ENCODE measurements at places on chromosomes 3 and 15. TPM values are rescaled to one million over a fixed set of nuclear protein-coding genes. Genes with fewer than 3 reads are reported as not detected.
A peak's percentile ranks its signal among the peaks of the same experiment; 100 is the strongest.

DNA sequence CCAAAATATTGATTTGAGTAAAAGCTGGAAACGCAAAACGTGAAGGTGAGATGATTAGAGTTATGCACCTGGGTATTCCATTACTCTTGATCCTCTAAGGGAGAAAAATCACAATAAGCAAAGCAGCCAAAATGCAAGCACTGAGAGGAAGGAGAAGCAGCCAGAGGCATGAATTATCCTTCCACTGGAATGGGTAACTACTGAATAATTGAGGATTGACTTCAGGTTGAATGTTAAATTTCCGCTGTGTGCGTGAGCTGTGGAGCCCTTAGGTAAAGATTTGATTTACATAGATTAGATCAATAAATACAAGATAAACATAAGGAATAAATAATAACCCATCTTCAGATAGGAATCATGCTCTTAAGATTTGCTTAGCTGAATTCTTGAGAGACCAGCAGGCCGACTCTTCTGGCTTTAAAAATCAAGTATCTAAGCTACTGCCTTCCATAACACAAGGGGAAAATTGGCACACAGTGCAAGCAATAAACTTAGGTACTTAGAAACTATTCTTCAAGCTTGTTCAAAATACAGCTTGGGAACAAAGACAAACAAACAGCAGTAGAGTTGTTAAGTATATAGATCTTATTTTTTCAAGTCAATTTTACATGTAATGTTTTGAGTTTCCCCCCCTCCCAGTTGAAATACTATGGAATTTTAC, 1459.5 kb downstream of the ZPLD1 start:
- H3K27ac ChIP-seq: no peak overlapping the region
- H3K27me3 ChIP-seq: no peaks in the 10 kb centered on the region
- H3K4me1 ChIP-seq: no peaks in the 10 kb centered on the region
- H3K4me3 ChIP-seq: no peak overlapping the region
- H3K36me3 ChIP-seq: no peaks in the 10 kb centered on the region
- no peak for DNase-seq

DNA sequence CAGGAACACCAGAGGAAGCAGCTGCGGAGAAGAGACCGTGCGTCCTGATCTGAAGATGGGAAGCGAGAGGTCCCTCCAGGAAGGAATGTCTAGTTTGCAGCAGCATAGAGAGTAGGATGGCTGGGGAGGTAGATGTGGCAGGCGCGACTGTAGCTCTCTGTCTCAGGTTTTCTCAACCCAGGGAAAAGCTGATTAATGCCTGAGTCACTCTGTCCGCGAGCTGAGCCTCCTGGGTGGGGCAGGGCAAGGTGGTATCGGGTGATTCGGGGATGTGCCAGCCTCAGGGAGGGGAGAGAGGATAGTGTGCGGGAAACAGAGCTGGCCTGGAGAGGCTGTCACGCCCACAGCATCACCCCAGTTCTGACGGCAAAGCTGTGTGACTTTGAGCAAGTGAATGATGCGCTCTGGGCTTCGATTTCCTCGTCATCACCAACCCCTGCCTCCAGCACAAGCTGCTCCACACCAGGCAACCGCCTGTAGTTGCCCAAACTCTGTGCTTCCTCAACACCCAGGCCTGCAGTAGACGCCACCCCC, 28.4 kb downstream of the CPN2 start:
- no peaks in the 10 kb centered on the region for H3K27me3 ChIP-seq
- H3K4me3 ChIP-seq: no peak overlapping the region
- no peaks in the 10 kb centered on the region for H3K4me1 ChIP-seq

DNA sequence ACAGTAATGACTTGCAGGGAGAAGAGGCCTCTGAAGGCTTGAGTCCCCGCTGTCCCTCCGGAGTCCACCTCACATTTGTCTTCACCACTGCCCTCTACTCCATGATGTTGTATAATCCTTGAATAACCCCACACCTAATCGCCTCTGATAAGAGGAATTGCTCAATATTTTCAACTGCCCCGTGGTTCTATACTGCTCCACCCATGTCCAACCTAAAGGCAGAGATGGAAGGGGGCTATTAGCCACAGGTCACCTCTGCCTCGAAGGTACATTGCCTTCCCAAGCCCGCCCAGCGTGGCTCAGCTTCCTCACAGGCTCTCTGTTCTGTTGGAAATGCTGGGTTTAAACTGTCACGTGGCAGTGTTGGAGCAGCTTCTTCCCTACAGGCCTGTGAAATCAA, 12.4 kb downstream of the TLR9 start:
- H3K4me3 ChIP-seq: no peak overlapping the region
- peaks cover 28% of the 10 kb centered on the region for H3K4me1 ChIP-seq
- no peaks in the 10 kb centered on the region for H3K27me3 ChIP-seq
- H3K27ac ChIP-seq: no peak overlapping the region
- peaks cover 78% of the 10 kb centered on the region for H3K36me3 ChIP-seq

DNA sequence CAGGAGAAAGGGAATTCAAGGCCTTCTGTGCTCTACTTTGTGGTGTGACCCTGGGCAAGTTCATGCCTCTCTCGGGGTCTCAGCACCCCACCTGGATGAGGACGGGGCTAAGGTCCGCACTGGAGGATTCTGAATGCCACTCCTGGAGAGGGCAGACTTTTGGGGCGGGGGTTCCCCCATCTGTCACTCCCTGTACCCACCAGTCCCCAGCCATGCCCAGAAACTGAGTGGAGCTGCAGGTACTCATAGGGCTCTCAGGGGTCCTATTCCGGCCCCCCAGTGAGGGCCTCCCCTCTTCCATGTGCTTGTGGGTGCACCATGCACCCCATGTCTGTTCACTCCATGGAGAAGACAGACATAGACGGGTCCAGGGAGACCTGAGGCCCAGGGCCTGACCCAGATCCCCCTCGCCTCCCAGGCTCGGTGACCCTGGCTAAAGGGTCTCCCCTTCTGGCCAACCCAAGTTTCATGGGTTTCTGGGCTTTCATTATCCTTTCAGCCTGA, 26.0 kb downstream of the ACSBG1 start:
- H3K4me3 ChIP-seq: no peak overlapping the region
- H3K4me1 ChIP-seq: no peaks in the 10 kb centered on the region

Gene TAGLN3
- not detected for total RNA-seq

- H3K27me3 ChIP-seq: no peaks in the 10 kb centered on the region
- H3K4me3 ChIP-seq: no peak overlapping the region
Measured at GRCh38 chr3:39287216-39288164, 7.7 kb upstream of the CX3CR1 start.

DNA sequence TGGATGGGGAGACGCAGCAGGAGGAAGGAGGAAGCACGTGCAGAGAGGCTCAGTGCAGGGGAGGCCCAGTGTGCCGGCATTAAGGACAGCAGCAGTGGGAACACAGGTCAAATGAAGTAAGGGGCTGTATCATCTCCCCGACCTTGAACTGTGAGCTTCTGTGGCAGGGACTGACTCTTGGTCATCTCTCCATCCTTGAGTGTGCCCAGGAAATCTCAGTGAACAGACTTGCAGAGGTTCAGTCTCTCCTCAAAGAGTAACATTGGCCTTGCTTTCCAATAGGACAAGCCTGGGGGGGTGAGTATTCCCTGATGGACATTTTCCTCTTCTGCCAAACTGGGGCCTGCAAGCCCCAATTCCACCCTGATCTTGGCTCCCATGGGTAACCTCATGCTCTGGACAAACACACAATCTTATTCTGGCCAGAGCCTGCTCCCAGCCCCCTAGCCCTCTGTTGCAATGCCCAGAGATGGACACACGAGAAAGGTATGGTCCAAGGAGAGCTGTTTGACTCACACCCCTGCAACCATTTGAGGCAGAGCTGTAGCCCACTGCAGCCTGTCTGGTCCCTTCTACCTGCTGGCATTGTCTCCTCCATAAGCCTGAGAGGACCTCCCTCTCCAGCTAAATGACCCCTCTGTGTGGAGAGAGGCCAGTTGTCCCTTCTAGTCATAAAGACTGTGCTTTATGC, 50.9 kb downstream of the TLE3 start:
- no peak overlapping the region for H3K27ac ChIP-seq
- H3K27me3 ChIP-seq: no peaks in the 10 kb centered on the region
- H3K4me3 ChIP-seq: no peak overlapping the region
- DNase-seq: peak; percentile 23
- H3K4me1 ChIP-seq: no peaks in the 10 kb centered on the region

DNA sequence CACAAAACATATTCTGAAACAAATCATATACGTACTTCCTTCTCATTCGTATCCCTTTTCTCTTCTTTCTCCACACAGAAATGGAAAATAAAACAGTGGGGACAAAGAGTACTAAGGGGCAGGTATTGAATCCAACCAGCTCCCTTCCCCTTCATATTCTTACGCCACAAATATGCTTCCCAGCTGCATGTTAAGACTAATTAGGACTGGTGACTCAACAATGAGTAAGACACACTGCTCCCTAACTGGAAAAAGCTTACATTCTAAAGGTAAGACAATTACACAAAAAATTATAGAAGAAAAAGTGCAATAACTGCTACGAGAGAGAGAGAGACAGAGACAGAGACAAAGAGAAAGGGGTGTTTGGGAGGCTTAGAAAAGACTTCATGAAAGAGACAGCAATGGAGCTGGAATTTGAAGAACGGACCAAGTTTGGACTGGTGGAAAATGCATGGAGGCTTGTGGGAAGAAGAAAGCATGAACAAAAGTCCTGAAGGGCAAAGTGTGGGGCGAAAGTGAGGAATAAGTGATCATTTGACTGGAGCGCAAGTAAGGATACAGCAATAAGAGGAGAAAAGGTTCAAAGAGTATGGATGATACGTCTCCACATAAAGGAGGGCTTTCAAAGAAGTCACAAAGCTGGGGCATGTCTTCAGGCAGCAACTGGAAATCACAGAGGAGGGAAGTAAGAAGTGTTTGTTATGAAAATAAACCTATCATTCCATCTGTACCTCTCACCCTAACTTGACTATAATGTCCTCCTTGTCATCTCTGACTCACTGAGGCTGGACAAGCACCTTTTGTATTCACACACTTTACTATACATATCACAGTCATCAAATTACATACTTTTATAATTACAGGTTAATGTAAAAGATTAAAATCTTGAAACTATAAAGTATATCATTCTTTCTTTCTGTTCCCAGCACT, 49.2 kb downstream of the RYK start:
- no peaks in the 10 kb centered on the region for H3K4me1 ChIP-seq
- no peak for DNase-seq
- H3K36me3 ChIP-seq: peaks cover 39% of the 10 kb centered on the region
- no peak overlapping the region for H3K4me3 ChIP-seq
- no peak overlapping the region for H3K27ac ChIP-seq

GRCh38 chr3:186922224-186922623, 8.1 kb upstream of the ST6GAL1 start:
- H3K27me3 ChIP-seq: no peaks in the 10 kb centered on the region
- no peak overlapping the region for H3K27ac ChIP-seq
- no peak for DNase-seq
- H3K4me3 ChIP-seq: no peak overlapping the region

GRCh38 chr15:65260968-65261367, 25.7 kb downstream of the PARP16 start:
- no peak overlapping the region for H3K4me3 ChIP-seq
- H3K27me3 ChIP-seq: no peaks in the 10 kb centered on the region
- no peak for DNase-seq
- peaks cover 23% of the 10 kb centered on the region for H3K4me1 ChIP-seq

GRCh38 chr15:85947936-85948335, 131.7 kb upstream of the AGBL1 start:
- H3K36me3 ChIP-seq: no peaks in the 10 kb centered on the region
- no peaks in the 10 kb centered on the region for H3K4me1 ChIP-seq
- H3K27me3 ChIP-seq: no peaks in the 10 kb centered on the region

Gene ASB14
- total RNA-seq: not detected

Gene APOD
- total RNA-seq: 59.4 TPM

GRCh38 chr15:40072216-40072990, 33.4 kb upstream of the SRP14 start:
- H3K4me3 ChIP-seq: no peak overlapping the region
- H3K27me3 ChIP-seq: no peaks in the 10 kb centered on the region
- peak; percentile 63 for DNase-seq
- peak overlapping the region; percentile 11 for H3K27ac ChIP-seq
- no peaks in the 10 kb centered on the region for H3K36me3 ChIP-seq
- H3K4me1 ChIP-seq: peaks cover 22% of the 10 kb centered on the region

Gene ELL3
- 4.3 TPM for total RNA-seq

GRCh38 chr3:25665315-25666280, 891 bp upstream of the TOP2B start:
- peak; percentile 66 for DNase-seq
- H3K27ac ChIP-seq: peak overlapping the region; percentile 93
- H3K27me3 ChIP-seq: no peaks in the 10 kb centered on the region
- H3K36me3 ChIP-seq: no peaks in the 10 kb centered on the region
- peak overlapping the region; percentile 75 for H3K4me3 ChIP-seq

Measured in upper lobe of right lung (tissue), 1 donor.